ENCODE measurements at places on chromosomes 12 and 14.

GRCh38 chr12:97714107-97714563 lies 251.5 kb downstream of the RMST start:
- no peak for DNase-seq

DNA sequence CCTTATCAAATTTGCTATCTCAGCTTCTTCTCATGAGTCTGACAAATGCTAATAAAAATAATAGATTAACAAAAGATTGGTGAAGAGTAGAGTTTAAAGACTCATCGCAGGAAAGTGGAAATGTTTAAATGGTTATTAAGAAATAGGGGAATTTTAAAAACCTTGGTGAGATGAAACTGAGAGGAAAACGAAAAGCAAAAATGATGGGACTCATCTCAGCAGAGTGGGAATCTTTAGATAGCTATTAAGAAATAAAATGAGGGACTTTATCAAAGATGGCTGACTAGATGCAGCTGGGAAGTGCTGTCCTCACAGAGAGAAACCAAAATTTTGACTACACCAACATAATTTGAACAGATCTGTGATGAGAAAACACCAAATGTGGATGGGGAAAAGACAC lies 79.2 kb upstream of the CD163 start:
- DNase-seq: no peak

GRCh38 chr12:27999521-27999920 lies 27.0 kb upstream of the PTHLH start:
- DNase-seq: no peak

DNA sequence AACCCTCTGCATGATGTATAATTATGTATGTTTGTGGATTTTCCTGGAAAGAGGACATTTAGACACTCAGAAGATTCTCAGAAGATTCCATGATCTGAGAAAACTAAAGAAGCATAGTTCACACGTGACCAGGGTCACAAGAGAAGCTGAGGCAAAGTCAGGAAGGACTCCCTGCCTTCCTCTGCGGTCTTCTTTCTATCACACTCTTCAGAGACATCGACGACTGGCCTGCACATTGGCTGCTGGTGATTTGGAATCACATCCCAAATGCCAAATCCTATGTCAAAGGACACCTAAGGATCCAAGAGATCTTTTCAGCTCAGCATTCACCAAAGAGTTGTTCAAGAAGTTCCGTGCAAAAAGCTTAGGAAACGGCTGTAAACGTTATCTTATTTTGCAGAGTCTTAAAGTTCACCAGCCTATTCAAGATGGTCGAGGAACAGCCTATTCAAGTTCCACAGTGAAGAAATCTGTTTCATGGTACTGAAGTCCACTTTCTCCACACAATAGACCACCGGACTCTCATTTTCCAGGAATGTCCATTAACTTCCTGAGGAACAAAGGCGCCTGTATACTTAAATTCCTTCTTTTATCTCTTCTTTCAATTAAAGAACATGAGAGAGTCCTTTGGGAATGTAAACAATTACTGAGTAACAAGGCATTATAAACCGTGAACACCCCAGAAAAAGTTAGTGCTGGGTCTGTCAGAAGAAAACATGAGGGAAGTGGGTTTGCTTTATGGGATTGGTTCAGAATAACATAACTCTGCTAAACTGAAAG lies 42.1 kb downstream of the IGF1 start:
- DNase-seq: no peak

- DNase-seq: no peak
These were observed 1.5 kb upstream of the GPX2 start for GRCh38 chr14:64944041-64944440.

- DNase-seq: no peak
These were observed 170.7 kb upstream of the E2F7 start for GRCh38 chr12:77236066-77236465.

DNA sequence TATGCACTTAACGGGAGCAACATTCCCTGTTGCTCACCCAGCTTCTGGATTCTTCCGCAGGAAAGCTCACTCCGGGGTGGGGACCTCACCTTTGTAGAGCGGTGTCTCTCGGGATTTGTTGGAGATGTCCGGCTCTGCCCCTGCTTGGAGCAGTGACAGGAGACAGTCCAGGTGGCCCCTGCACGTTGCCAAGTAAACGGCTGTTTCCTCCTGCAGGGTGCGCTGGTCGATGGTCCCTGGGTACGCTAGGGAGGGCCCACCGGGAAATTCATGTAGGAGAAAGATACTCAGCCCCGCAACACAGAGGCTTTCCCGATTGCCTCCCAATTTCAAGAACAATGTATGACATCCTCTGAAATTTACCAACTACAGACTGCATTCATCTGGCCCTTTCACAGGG lies 23.1 kb downstream of the ASB2 start:
- DNase-seq: no peak

DNA sequence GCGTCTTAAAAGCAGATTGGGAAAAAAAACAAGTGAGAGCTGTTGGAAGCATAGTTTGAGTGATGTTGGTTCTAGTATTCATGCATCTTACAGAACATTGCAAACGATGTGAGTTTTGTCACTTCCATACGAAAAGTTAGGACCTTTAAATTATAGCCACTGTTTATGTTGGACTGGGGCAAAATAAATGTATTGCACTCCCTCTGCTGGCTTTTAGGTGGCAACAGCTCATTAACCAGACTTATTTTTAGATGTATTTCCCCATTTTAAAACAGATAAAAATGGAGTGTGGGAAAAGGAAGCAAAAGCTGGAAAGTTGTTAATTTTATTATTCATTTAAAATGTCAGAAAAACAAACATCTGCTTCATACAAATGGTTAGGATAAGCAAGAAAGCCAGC lies 111.9 kb downstream of the LGR5 start:
- no peak for DNase-seq

DNA sequence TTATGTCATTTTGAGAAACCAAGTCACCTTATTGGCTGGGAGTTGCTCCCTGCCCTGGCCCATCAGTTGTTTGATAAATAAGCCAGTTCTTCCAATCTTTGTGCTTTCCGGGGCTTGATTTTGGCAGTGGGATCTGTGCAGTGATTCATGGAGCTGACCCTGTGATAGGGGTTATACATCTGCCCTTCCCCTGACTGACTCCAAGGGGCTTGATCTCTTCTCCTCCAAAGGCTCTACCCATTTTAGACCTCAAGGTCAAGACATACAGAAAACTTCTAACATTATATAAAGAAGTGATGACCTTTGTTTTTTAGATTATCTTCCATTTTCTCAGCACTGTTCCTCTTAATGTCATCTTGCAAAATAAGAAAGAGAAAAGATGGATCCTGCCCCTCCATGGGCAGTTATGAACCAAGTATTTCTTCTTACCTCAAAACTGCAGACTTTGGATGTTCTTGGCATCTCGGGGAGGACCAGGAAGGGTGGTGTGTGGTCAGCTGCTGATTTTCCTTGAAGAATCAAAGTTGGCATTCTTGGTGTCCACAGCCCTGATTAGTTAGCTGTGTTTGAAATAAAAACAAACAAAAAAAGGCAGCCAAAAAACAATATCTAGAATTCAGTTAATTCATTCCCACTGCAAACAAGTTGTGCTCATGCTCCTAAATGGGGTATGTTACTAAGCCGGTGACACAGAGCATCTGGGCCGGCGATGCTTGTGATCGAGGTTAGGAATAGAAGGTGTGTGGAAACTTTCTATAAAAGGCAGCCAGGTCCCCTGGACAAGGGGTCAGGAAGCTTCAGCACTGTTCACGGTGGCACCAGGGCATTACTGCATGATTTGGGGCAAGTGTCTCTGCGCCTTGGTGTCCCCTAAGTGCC lies 120.2 kb downstream of the SAMD4A start:
- no peak for DNase-seq

DNA sequence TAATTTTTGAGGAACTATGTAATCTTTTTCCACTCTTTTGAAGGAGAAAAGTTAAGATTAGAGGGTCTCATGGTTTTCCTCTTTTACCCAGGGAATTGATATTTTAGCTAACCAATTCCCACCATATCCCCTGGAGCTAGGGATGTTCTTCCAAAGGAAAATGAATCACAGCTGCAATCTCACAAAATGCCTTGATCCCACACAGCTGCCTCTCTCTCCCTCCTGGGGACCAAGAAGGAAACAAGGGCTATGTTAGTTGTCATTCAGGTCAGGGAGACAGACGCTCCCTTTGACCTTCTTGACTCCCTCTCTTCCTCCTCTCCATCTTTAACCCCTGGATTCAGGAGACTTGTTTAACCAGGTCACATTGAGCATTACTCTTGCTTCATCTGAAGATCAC lies 9.5 kb downstream of the DCN start:
- DNase-seq: no peak

DNA sequence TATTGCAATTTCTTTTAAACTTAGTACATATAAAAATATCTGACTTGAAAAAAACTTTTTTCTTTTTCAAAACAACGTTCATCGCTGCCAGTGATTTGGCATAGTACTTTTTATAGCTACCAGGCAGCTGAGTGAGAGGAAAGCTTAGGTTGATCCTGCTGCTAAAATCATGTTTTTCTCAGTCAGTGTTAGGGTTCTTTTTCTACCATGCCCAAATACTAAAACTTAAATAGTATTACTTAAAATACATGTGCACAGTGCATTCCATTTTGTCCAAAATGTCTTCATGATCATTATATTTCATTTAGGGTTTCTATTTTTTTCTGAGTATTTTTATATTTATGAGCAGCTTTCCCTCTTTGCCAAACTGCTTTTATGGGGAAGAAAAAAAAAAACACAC lies 123.8 kb downstream of the PDZRN4 start:
- DNase-seq: no peak

- no peak for DNase-seq
These were observed 24.7 kb upstream of the OR6J1 start for GRCh38 chr14:22668863-22669262.

GRCh38 chr12:65496617-65497016 lies 218.1 kb downstream of the MSRB3 start:
- no peak for DNase-seq

DNA sequence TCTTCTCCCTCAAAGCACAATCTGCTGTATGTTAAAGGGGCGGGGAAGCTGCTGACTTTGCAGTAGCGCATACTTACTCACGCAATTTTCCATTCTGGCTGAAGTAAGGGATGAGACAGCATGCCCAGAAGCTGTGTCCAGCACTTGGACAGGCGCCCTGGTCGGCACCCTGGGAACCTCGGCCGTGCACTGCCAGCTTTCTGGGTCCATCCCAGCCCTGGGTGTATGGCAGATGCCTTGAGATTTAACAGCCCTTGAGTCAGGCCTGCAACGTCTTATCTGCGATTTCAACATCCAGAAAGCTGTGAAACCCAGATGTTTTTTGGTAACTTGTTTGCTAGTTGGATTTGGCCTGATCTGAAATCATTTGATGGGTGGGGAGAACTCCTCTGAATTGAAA lies 16.1 kb downstream of the EML1 start:
- DNase-seq: no peak

- no peak for DNase-seq
These were observed 30.6 kb upstream of the ULK1 start for GRCh38 chr12:131863711-131864396.

- DNase-seq: no peak
These were observed 31.7 kb downstream of the ATP2A2 start for GRCh38 chr12:110312581-110313360.

GRCh38 chr12:10867381-10867780 lies 16.7 kb downstream of the PRH1 start:
- DNase-seq: no peak

DNA sequence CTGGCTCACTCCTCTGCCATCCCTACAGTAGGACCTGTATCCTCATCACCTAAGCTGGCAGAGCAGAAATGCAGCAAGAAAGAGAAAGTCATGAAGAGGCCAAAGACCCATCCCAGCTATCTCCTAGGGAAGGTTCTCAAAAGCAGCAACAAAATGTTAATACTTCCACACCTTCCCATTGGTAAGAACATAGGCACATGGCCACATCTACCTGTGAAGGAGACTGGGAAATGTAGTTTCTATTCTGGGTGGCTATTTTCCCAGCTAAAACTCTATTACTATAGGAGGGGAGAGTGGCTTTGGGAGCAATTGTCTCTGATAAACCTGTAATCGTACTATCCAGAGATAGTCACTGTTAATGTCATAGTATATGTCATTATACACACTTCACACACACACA lies 13.7 kb upstream of the EIF2B2 start:
- no peak for DNase-seq

DNA sequence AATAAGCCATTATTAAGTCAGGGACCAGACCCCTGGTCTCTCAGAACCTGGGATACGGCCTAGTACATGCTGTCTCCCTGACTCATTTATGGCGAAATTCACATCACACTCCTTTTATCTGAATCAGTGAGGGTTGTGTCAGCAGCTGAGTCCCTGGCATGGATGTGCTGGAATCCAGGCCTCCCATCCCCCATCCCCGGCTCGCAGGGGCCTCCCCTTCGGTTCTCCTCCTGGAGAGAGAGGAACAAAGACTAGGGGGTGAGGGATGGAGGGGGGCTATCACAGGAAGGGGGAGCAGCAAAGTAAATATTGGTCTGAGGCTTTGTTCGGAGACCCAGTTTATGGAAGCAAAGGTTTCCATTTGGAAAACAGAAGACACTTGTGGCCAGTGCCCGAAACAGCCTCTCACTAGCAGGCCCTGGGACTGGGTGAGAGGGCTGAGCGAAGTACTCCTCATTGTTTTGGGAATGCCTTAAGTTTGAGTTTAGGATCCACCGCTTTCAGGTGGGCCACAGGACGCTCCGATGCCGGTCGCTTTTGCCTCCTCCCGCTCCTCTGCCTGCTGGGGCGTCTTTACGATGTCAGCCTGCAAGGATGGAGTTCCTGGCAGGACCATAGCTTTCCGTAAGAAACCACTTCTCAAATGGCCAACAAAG lies 145.0 kb downstream of the PRKCH start:
- DNase-seq: no peak

DNA sequence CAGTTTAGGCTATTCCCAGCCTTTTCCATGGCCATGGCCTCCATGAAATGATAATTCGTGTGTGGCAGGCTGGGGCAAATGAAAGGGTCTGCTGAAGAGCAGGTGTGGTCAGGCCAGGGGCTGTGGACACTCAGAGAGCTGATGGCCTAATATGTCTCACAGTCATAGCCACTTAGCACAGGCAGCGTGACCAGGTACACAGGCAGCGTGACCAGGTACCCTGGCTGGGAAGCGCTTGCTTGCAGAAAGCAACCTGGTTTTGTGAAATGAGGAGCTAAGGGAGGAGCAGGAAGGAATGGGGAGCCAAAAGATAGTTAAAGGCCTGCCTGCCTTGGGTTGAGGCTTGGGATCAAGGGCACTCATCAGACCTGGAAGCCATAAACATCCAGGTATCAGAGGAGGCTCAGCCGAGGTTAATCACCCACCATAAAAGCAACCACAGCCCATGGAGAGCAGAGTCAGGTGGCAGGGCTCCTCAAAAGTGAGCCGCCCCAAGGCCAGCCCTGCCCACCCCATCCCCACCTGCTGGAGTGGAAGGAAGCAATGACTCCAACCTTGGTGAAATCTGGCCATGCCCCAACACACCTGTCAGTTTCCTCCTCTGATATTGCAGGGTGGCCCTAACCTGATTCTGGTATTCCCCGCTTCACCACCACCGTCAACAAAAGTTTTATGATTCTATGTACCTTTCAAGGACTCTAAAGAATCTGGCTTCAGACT lies 8.0 kb upstream of the KRT8 start:
- DNase-seq: no peak

- no peak for DNase-seq
These were observed 22.6 kb upstream of the IRF2BPL start for GRCh38 chr14:77051116-77051515.
